Central memory CD4-positive, alpha-beta T cell (primary cell): ENCODE measurements at places on chromosomes 1 and 21.

- no peak for DNase-seq
Measured at GRCh38 chr1:184494929-184495328, 108.1 kb downstream of the C1orf21 start.

GRCh38 chr1:27400082-27400962, 7.9 kb downstream of the GPR3 start:
- DNase-seq: no peak

DNA sequence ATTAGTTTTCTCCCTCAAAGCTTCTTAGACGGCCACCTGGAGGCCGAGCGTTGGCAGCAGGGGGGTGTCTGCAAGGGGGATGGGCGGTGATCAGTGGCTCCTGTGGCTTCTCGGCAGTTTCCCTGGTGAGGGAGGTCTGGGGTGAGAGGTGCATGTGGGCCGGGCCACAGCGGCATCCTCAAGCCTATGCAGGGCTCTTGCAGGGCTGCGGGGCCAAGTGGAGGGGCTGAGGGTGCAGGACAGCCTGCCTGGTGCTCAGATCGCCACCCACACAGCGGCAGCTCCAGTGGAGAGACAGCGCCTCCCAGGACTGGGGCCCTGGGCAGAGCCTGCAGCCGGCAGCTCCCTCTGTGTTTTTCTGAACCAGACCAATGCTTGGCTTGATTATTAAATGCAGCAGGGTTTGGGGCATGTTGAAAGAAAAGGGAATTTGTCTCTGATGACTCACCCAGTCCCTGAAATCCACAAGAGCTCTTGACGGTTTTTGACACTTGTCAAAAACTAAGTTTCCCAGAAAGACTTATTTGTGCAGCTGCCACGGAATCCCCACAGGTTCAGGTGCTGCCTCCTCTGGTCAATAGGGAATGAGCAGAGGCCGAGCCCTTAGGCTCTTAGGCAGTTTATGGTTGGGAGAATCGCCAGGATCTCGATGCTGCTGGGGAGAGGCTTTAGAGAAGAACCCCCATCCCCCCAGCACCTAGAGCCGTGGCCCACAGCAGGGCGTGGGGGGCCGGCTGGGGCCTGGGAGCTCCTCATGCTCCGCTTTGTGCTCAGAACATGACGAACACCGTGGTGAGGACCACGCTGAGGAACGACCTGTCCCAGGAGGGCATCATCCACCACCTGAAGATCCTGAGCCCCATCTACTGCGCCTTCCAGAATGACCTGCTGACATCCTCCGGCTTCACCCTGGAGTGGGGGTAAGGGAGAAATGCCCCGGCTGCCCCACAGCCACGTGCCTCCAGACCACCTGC, 54.7 kb downstream of the UMODL1 start:
- no peak for DNase-seq

DNA sequence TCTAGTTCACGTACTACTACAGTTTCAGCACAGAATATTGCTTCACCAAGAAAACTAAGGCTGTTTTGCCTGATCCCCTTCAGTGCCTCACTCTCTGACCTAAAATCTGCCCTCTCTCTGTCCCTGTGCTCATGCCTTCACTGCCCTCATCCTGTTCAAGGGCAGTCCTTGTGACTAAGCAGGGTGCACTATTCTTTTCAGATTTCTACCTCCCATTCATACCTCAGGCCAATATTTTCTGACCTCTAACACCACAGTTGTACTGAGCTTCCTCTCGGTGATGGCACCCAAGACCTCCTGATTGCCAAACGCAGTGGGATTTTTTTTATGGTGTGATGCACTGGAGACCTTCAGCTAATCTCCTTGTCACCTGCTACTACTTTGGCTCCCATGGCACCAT, 57.7 kb upstream of the GADD45A start:
- no peak for DNase-seq

DNA sequence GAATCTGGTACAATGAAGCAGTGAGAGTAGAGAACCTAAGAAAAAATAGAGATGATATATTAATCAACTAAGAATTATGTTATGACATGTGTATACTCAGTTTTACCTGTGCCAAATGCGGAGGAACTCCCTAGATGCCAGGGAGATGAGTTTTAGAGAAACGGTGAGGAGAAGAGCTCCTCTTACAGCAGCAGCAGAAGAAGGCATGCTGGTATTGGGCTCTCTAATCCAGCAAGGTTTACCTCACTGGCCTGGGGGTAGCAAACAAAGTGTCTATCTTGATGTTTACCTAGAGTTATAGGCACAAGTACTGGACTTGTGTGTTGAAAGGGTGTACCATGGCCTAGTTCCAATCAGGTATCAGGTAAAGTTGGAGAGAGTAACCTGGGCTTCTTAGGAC, 28.9 kb upstream of the DEPDC1 start:
- no peak for DNase-seq
